ENCODE measurements at places on chromosomes 6 and 20.

GRCh38 chr6:111614833-111615582 is 9.3 kb upstream of the TRAF3IP2 start:
- DNase-seq, result peak; percentile 31

- no peak for DNase-seq
Measured at GRCh38 chr6:156687789-156688619, 89.2 kb upstream of the ARID1B start.

DNA sequence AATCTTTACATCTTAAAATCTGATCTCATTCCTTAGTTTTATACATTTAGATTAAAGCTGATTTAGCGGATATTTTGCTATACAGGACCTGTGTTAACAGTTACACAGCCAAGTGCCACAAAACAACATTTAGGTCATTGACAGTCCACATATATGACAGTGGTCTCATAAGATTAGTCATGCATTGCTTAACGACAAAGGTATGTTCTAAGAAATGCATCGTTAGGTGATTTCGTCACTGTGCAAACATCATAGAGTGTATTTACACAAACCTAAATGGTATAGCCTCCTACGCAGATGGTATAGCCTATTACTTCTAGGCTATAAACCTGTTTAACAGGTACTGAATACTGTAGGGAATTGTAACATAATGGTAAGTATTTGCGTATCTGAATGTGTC is 21.6 kb downstream of the ADGRG6 start:
- no peak for DNase-seq

GRCh38 chr20:57483287-57484050 is 41.5 kb downstream of the CTCFL start:
- no peak for DNase-seq

DNA sequence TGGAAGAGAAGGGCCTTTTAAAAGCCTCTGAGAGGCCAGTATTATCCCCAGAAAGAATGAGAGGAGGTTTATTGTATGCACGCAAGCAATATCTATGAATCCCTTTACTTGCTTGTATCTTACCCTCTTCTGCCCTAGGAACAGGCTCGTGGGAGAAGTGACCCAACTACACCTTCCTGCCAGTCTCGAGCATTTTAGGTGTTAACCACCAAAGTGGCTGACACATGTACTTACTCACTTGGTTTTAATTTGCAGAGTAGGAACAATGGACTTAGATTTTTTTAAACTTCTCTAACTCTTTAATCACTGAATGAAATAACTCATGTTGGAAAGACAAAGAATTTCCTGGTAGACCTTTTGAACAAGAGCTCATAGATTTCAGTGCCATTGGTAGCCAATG is 296.9 kb downstream of the PLCB1 start:
- DNase-seq, result peak; percentile 6

DNA sequence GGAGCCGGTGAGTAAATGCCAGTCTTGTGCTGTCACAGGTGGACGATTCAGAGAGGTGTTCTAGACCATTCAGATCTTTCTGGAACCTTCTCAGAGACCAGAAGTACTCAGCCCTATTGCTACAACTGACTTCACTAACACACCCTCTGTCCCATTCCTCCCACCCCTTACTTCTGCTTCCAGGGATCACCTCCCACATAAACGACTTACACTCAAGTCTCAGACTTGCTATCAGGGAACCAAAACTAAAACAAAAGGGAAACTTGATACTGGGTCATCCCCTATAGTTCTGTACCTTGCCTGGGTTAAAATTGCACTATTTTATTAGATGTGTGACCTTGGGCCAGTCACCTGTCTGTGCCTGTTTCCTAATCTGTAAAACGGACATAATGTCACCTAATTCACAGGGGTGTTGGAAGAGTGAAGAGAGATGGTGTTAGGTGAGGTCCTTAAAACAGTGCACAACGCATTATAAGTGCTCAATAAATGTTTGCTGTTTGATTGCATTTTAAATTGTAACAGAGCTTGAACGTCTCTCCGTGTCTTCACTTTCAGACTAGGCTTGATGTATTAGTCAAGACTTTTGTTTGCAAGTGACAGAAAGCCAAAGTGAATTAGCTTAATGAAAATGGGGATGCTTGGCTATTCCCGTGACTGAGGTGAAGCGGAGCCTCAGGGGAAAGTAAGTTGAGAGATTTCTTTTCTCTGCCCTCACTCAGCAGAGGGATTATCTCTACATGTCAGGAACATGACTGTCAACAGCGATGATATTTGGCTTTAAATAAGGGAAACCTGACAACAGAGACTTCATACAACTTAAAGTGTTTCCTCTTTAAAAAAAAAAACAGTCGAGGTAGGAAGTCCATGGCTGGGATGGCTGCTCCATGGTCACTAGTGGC is 3.0 kb upstream of the SRXN1 start:
- DNase-seq, result no peak

DNA sequence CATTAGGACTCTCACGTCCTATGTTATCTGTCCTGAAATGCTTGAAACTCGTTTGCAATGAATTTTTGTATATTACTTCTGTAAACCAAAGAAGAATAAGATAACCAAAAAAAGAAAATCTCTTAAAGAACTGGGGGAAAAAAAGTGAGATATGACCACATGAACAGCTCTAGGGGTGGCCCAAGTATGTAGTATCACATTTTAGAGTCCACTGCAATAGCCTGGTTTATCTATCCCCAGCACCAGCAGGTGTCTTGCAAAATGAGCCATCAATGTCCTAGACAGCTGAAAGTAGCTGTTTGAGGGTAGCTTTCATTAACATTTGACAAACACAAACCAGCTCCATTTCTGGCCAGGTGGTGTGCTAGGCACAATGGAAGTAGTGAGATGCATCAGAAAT is 102.8 kb downstream of the PXDC1 start:
- no peak for DNase-seq

DNA sequence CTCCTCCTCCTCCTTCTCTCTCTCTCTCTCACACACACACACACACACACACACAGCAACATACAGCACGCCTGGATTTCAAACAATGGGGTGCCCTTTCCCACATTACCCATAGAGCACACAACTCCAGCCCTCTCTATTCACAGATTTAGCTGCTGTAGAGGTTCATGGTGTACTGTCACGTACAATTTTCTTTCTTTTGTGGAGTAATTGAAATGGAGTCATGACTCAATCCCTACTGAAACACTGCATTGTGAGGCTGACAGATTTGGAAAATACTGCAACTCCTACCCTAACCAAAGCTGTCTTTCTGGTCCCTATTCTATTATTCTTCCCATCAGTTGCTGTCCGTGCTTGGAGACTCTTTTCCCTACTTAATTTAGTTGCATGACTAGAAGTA is 166.9 kb downstream of the EDN1 start:
- DNase-seq, result no peak

DNA sequence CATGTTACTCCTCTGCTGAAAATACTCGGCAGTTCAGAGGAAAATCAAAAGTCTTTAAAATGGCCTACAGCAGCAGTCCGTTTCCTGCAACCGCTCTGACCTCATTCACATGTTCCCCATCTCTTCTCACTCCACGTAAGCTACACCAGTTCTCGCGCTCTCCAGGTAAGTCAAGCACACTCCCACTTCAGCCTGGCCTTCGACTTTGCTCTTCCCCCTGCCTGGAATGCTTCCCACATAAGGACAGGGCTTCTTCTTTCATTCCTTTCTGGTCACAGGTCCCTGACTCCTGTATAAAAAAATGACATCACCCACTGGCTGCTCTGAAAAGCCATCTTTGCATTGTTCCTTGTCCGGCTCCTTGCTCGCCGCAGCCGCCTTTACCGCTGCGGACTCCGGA is 42.7 kb downstream of the MGME1 start:
- no peak for DNase-seq

DNA sequence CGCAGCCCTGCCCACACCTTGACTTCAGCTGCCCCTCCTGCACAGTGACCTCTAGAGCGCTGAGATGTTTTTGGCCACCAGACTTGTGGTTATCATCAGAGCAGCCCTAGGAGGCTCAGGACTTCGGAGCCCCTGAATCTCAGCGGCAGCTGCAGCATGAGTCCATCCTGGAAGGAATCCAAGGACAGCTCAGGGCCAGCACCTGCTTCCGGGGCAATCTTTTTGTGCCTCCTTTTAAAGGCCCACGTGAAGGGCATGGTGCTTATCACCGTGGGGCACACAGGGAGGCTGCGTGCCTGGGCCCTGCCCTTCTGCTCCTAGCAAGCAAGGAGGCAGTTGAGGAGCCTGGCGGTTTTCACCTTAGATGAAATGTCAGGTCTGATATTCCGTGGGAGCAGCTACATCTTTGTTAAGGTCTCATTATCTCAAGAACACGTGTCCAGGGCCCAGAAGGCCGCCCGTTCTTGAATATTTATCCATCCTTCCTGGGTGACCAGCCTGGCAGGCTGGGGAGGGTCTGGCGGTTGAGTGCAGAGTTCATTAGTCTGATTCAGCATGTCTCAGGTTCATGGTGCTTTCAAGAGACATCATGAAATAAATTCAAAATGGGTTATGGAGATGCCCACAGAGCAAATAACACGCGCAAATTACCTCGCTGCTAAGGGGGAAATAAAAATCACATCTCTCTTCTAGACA is 392.4 kb downstream of the TAF4 start:
- no peak for DNase-seq

- no peak for DNase-seq
Measured at GRCh38 chr6:80566361-80566760, 459.9 kb downstream of the BCKDHB start.

DNA sequence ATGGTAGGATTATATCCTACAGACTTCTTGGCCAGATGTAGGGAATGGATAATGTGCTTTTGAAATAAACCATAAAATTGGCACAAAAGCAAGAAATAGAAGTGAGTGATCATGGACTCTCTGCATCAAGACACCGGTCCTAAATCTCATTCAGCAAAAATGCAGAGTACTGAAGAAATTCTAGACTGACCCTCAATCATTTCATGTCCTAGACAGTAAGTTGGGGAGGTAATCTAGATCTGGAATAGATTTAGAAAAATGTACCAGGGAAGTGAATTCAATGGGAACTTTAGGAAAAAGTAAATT is 69.7 kb upstream of the ADTRP start:
- no peak for DNase-seq

DNA sequence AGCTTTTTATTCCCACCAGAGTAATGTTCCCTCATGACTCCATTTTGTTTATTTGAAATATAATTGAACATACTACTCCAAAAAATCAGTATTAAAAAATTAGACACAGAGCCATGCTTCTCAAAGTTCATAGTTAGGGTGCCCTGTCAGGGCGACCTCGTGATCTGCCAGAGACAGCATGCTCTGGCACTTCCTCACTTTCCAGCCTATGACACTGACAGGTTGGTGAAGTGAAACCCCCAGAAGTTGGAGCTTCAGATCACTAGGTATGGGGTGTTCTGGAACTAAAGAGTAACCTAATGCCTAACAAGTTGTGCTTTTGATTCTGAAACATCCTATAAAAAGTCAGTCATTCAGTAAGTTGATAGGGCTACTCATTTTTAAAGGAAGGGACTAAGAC is 93.0 kb downstream of the TBC1D7 start:
- no peak for DNase-seq

- DNase-seq, result no peak
Measured at GRCh38 chr6:151701911-151702562, 105.4 kb upstream of the ESR1 start.

GRCh38 chr6:30219244-30219643 is 6.0 kb upstream of the TRIM26 start:
- peak; percentile 69 for DNase-seq

- no peak for DNase-seq
Measured at GRCh38 chr6:122059918-122060317, 339.5 kb upstream of the HSF2 start.

DNA sequence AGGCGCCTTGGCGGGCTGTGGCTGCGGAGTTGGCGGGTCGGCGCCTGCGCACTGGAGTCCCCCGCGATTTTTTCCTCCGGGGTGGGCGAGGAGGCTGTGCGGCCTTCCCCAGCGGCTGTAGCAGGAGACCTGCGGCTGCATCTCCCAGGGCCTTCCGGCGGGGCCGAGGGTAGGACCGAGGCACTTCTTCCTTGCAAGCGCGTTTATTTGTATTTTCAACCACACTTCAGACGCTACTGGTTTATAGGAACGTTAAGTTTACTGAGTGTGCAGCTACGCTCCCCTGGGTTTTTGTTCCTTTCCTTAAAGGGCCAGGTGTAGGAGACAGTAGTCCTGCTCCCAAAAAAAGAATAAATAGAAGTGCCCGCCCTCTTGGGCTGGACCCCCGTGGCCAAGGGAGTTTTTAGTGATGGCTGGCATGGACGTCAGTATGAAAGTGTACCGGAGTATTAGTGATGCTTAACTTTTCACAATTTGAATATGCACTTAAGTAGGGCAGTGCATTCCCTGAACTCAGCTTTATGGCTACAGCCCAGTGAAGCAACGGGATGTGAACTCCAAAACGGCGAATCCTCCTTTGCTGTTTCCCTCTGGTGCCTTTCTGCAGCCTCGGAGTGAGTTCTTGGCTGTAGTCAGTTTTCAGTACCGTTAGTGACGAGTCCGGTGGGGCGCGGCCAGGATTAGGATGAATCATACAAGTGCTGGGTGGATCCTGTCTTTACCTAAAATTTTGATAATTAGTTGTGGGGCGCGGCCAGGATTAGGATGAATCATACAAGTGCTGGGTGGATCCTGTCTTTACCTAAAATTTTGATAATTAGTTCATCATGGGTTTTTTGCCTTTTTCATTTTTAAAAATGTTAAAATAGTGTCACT is 1.0 kb upstream of the FBXO5 start:
- DNase-seq, result peak; percentile 97

- no peak for DNase-seq
Measured at GRCh38 chr20:8156235-8157079, 24.4 kb downstream of the PLCB1 start.

DNA sequence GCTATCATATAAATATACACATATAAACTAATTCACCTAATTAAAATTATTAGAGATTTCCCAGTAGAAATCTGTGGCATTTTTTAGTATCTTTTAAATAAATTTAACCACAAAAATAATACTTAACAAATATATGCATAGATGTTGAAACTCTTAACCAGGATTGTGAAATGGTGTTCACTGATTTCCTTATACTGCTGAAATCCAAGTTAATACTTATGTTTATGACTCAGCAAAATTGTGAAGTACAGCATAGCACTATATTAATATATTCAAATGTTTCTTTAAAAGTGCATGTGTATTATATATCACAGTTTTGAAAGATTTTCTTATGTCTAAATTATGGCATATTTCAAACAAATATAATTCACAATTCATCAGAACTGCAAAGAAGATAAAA is 328.2 kb upstream of the MANEA start:
- no peak for DNase-seq

- DNase-seq, result peak; percentile 86
Measured at GRCh38 chr6:33856655-33857054, 52.9 kb upstream of the MLN start.

GRCh38 chr20:49641683-49642656 is 71.7 kb downstream of the B4GALT5 start:
- no peak for DNase-seq

GRCh38 chr6:158464483-158464882 is 95.4 kb upstream of the TMEM181 start:
- DNase-seq, result no peak

- DNase-seq, result no peak
Measured at GRCh38 chr6:14476793-14477531, 359.4 kb downstream of the CD83 start.

- no peak for DNase-seq
Measured at GRCh38 chr6:142886431-142887170, 58.4 kb downstream of the HIVEP2 start.

GRCh38 chr6:9159051-9159450 is 723.7 kb upstream of the SLC35B3 start:
- DNase-seq, result no peak

All from activated CD4-positive, alpha-beta T cell treated with anti-CD3 and anti-CD28 coated beads for 36 hours (primary cell).